GM13977 (cell line): ENCODE measurements at places on chromosomes 2 and 18.

- no peak for DNase-seq
These were observed 32.6 kb downstream of the CREG2 start for GRCh38 chr2:101354420-101355311.

DNA sequence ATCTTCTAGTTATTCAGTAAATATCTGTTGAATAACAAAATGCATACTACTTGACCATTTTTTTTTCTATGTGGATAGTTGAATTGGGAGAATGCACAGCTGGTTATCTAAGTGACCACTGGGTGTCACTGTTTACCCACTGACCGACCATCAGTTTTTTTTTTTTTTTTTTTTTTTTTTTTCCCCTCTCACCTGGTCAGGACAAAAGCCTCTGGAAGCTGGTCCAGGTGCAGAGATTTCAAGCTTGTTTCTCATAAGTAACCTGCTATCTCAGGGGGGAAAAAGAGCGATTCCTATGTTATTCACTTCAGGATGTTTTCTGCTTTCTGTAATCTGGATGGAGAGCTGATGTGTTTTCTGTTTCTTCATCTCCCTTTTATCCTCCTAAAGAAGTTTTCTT, 256.0 kb downstream of the DCDC2C start:
- DNase-seq = peak; percentile 54

- DNase-seq = no peak
These were observed 136.3 kb upstream of the GATA6 start for GRCh38 chr18:22033085-22033484.

GRCh38 chr18:22293417-22293816, 124.0 kb downstream of the GATA6 start:
- DNase-seq = no peak

DNA sequence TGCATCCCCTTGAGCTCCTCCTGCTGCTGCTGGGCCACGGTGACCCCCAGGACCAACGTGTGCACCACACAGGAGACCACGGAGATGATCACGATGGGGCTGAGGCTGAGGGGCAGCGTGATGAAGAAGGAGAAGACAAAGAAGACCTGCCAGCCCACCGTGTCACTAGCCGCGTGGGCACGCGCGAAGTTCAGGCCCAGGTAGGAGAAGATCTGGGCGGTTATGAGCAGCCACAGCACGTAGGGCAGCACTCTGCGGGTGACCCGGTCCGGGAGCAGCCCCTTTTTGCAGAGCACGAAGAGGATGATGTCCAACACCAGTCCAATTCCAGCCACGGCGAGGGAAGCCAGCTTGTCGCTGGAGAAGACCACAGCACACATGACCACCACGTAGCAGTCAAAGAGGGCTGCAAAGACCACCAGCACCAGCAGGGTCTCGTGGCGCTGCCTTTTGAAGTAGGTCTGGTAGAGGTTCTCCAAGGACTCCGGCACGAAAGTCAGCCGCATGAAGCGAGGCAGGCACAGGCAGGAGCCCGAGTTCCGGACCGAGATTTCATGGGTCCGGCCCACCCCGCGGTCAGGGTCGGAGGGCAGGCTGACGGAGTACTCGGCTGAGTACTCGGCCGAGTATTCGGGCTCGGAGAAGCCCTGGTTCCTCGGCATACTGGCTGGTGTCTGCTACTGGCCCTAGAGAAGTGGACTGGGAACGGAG, 1.6 kb downstream of the ADCY3 start:
- no peak for DNase-seq

DNA sequence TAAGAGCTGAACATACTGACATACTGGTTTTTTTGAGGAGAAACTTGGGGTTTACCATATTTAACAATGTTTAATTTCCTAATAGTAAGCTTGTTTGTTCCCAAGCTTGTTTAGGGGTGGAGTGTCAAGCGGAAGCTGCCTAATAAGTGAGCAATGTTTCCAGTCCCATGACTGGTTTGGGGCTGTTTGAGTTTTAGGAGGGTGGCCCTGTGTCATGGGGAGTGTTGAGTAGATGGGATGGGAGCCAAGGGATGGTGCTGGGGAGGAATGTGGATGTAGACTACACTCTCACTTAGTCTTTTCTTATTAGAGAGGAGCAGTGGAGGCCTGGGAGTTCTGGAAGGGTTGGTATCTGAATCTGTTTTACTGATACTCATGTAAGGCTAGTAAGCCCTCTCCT, 128.5 kb downstream of the TANC1 start:
- no peak for DNase-seq

DNA sequence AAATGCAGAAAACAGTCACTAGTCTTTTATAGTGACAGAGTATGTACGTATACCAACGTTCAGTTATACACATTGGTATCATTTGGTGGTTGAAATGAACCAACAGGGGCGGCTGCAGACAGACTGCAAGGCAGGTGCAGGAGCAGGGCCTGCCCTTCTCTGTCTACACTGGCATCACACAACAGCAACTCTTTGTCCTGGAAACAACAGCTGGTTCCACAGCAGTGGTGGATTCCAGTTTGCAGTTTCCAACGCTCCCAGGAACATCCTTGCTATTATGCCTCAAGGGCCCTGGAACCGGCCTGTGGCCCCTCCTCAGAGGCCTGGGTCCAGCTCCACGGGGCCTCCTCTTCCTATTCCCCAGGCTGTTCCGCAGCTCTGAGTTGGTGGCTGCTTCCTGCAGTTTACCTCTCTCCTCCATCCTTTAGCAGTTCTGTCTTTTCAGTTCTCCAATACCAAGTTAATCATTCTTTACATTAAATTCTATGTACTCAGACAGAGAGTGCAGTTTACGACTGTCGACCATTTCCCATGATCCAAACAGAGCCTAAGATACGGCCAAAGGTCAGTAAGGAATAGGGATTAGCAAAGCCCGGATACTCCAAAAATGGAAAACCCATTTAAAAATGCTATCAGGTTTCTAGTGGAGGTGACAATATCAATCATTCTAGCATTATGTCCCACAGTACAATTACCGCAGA, 87.8 kb downstream of the NOL10 start:
- DNase-seq = no peak

DNA sequence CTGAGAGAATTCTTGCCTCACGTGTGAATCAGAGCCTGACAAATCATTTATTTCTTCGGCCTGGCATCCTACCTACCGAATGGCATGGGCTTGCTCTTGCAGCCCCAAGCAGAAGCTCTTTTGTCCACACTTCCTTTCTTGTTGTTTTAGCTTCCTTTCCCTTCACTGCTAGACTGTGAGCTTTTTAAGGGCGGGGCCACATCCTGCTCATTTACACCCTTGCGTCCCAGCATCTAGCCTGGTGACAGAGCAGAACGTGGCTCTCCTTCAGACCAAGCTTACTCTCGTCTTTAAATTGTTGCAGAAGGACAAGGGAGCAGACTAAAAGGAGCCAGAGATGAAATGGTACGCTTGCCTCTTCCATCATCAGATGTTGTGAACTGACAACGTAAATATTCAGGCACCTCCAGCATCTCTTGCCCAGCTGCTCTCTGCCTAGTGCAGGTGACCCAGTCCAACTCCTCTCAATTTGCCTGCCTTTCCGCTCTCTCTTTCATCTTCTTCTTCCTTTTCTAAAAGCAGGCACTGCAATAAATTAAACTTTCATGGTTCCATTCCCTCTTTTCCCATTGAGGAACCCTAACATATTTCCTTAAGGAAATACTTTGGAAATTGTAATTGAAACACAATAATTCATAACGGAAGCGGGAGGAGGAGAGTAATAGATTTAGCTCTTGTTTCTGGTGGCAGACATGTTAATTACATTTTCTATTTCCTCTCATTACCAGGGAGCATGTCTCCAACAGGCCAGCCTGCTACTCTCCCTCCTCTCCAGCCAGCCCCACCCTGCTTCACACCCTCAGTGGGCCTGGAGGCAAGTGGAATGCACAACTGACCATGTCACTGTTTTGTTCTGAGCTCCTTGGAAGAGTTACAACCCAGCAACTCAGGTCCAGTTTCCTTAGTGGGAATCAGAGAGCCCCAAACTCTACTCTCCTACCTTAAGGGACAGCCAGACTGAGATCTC, 228.1 kb upstream of the TRIB2 start:
- no peak for DNase-seq

DNA sequence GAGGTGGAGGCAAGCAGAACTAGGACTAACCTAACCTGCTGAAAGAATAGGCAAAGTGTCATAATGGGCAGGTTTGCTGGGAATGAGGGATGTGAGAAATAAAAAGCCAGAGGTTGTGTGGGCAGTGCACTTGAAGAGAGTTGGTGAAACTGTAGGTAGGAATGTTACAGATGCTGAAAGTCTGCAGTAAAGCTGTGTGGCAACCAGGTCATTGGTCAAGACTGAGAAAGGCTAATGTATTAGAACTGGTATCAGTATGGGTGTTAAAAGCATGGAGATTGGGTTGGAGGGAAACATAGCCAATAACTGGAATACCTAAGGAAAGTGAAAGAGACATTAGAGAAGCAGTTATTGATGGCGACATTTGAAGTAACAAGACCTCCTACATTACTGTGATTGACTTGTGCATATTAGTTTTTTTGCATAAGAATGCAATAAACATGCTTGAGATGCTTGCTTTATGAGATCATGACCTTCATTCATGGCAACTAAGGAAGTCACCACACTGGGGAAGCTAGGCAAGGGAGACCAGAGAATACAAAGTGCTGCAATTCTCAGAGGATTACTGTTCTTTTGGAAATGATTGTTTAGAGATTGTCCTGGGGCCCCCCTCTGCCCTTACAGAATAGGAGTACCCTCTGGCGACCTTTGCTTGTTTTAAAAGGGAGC, 11.8 kb downstream of the GULP1 start:
- no peak for DNase-seq

GRCh38 chr2:126776255-126776654, 120.3 kb downstream of the GYPC start:
- DNase-seq = no peak

GRCh38 chr2:212911011-212911410, 240.4 kb downstream of the IKZF2 start:
- DNase-seq = no peak

DNA sequence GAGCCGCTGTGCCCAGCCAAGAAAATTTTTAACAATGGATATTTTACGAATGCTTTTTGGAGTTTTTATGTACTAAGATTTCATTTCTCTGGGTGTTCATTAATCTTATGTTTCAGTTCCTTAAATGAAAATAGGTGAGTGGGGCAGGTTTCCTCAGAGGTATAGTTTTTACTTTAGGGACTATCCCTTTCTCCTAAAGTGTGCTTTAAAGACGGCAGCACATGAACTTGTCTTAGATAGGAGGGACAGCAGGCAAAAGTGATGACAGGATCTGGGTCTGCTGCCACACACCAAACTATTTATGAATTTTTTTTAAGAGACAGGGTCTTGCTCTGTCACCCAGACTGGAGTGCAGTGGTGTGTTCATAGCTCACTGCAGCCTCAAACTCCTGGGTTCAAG, 8.0 kb upstream of the REL start:
- peak; percentile 71 for DNase-seq

DNA sequence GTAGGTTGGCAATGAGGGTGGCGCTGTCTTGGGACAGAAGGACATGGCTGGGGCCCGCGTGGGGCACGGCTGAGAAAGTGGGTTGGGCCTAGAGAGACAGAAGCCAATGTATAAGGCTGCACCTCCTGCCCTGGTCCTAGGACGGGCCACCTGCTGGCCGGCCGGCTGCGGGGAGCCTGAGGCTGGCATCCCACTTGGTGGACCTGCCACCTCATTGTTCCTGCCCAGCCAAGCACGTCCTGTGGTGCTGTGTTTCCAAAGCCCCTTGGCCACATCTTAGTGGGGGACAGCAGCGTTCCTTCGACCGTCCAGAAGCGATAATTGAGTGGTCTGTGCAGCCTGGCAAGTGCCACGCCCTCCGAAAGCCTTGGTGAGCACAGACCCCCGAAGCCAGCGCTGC, 223.9 kb downstream of the LDLRAD4 start:
- no peak for DNase-seq
